ENCODE measurements at places on chromosomes 12 and 14.
A peak's percentile ranks its signal among the peaks of the same experiment; 100 is the strongest.

DNA sequence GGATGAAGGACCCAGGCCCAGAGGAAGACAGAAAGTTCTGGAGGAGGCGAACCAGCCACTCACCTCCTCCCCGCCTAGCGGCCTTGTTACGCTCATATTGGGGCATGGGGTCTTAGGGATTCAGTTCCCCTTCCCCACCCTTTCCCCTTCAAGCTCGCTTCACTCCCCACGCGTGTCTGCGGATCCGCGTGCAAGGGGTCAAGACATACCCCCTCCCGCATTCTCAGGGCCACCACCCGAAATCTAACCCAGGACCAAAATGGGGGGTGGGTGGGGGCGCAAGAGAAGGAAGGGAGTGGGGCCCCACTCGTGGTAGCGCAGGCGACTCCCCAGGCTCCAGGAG is 584 bp upstream of the RFX4 start:
- DNase-seq = no peak

DNA sequence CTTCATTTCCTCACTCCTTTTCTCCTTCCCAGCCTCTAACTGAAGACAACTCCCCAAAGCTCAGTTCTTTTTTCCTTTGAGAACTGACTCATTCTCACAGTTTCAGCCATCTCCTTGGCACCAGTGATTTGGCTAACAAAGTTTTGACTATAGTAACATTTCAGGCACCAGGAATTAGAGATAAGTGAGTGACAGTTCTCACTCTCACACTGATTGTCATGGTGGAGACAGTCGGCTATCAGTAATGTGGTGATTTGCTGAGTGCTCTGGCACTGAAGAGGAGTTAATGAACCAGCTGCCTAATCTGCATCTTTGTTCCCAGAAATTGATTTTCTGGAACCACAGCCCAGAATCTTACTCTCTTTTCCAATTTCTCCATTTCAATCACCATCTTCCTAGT is 29.5 kb downstream of the HELB start:
- no peak for DNase-seq

- no peak for DNase-seq
These were observed 16.0 kb upstream of the CCT2 start for GRCh38 chr12:69569236-69569635.

DNA sequence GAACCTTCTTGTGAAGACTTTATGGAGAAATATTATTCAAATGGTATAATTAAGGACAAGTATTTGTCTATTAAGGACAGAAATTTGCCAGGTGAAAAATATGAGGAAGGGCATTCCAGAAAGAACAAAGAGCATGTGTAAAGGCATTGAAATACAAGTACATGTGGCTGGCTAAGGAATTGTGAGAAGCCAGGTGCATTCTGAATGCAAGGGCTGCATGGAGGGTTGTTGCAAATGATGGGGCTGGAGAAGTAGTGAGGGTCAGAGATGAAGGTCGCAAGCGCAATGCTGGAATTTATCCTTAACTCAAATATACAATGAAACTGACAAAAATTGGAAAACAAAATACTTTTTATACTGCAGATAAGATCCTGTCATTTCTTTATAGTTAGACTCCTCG is 437.7 kb downstream of the ADAMTS20 start:
- DNase-seq = no peak

DNA sequence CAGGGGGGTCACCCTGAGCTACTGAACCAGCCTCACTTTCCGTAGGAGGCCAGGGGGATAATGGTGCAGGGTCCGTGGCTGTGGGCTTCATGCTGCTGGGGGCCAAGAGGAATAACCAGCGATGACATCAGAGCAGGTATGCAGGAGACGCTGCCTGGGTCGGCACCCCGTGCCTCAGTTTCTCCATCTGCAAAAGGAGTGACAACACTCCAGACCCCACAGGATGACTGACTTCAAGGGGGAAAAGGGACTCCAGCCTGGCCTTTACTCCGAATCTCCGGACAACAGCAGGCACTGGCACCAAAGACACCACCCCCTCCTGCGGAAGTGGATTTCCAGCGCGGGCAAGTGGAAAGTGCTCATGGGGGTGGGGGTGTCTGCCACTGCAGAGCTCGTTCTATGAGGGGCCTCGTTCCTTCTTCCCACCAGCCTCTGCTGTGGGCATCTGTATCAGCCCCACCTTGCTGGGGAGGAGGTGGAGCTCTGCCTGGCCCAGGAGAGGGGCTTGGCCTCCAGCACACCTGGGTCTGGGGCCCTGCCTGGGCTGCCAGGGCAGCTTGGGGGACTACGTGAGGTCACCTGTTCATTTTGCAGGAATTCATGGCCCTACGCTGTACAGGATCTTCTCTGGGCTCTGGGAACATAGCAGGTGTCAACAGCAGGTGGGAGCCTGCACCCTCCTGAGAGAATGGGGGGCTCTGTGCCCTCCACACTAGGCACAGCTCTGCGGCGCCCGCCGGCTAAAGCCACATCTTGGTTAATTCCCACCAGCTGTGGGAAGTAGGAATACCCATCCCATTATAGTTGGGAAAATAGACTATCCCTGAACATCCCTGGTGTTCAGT is 216.6 kb upstream of the C14orf180 start:
- no peak for DNase-seq

- DNase-seq = no peak
These were observed 37.3 kb downstream of the KCNA5 start for GRCh38 chr12:5081016-5081415.

DNA sequence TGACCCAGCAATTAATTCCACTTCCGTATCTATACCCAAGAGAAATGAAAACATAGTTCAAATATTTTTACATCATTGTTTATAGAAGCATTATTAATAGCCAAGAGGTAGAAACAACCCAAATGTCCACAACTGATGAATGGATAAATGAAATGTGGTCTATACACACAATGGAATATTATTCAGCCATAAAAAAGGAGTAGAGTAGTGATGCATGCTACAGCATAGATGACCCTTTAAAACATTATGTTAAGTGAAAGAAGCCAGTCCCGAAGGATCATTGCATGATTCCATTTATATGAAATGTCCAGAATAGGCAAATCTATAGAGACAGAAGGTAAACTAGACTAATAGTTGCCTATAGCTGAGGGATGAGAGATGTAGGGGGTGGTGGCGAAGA is 29.3 kb downstream of the TGFB3 start:
- no peak for DNase-seq

- DNase-seq = no peak
These were observed 5.7 kb upstream of the VDR start for GRCh38 chr12:47910486-47910885.

DNA sequence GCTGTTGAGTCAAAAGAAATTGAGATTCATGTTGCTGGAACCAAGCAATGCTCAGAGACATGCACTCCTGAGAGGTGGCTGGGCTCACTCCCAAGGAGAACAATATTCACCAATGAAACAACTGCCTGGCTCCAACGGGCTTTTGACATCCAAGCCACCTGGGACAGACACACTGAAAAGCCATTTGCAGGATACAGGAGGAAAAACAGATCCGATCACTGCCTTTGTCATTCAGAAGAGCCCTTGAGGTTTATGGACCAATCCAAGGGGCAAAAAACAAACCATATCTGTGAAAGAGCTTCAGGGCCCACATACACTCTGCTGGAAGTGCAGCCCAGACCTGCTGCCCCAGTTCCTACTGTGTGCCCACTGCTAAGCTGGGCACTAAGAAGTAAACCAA is 277.5 kb downstream of the NUAK1 start:
- DNase-seq = no peak

DNA sequence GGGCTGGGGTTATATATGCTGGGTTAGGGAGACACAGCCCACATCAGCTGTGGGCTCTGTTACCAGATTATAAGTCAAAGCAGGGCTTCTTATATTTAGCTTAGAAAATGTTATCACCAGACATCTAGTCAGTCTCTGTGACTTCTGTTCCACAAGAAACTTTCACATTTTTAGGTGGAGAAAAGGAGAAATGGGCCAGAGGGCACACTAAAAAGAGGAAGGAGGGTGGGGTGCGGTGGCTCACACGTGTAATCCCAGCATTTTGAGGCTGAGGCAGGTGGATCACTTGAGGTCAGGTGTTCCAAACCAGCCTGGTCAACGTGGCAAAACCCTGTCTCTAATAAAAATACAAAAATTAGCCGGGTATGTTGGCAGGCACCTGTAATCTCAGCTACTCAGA is 28.0 kb upstream of the SLC38A1 start:
- no peak for DNase-seq

DNA sequence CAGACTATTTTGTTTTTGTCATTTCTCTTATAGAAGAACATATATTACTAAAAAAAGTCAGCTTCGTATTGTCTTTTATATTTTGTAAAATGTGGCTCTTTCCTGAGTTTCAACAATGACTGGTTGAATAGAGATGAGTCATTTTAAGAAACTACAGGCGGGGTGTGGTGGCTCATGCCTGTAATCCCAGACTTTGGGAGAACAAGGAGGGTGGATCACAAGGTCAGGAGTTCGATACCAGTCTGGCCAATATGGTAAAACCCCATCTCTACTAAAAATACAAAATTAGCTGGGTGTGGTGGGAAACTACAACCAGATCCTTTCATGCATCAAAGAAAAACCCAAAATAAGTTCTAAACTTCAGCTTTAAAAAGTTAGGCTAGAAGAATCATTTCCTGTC is 28.8 kb downstream of the HECTD4 start:
- peak; percentile 34 for DNase-seq

DNA sequence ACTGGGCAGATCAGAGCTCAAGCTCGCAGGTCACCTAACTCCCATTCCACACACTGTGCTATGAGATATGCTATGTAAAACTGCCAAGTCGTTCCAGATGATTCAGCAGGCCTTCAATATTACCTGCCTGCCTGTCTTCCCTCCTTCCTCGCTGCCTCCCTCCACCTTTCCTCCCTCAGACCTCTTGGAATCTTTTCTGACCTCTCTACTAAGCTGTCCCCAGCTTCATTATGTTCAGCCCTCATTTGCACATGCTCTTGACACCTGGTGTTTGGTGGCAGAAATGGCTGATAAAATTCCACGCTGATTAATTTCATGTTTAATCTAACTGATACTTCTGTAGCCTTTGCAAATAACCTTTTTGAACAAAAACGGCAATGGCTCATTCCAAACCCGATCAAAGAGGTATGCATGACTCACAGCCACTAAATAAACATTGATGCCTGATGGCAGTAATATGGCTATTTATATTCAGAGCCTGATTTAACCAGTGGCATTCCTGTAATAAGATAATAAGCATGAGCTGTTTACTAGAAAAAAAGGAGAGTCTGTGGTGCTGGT is 130.8 kb upstream of the EGLN3 start:
- no peak for DNase-seq

- DNase-seq = peak; percentile 75
These were observed at the start of gene RHOF for GRCh38 chr12:121793440-121793837. Gene RHOF (minus strand): TSS chr12:121793688. CDS start chr12:121793633, 55 bp downstream.

GRCh38 chr12:93766796-93767523 is 89.8 kb downstream of the CRADD start:
- DNase-seq = peak; percentile 82

GRCh38 chr12:62724285-62724684 is 210.7 kb downstream of the PPM1H start:
- DNase-seq = no peak

- DNase-seq = no peak
These were observed 49.6 kb downstream of the NT5DC3 start for GRCh38 chr12:103791350-103791920.

DNA sequence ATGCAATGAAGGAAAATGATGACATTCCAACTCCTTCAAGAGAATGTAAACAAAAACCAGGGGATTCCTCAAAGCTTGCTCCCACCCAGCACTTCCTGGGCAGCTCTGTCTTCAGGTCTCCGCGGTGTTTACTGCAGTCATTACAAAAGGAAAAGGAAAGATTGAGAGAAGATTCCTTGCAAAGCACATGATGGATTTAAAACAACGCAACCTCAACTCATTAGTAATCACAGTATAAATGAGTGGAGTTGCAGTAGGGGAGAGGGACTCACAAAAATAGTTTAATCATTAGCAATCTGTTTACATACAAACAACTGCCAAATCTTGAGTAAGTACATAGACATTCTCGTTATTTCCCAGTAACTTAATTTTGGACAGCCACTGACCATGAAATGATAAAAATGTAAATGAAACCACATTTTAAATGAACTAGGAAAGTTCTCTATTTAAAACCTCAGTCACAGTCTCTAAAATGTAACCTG is 49.7 kb upstream of the OVCH1 start:
- DNase-seq = no peak

DNA sequence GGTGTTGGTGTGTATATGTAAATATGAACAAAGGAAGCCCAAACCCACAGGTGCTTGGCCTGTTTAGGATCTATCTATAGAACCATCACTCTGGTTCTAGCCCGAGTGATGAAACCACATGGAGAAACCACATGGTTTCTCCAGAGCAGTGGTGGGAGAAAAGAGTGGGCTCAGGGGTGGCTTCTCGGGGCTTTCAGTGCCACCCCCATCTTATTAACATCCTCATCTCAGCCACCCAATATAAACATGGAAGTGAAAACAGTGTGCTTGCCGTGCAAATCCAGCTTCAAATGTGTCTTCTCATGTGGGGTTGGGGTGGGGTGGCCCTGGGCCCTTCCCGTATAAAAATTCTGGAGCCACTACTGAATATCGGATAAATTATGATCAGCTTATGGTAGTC is 109.0 kb downstream of the STAB2 start:
- no peak for DNase-seq

- DNase-seq = peak; percentile 8
These were observed 88.2 kb downstream of the TMX1 start for GRCh38 chr14:51328064-51328771.

- no peak for DNase-seq
These were observed 61.3 kb downstream of the C12orf50 start for GRCh38 chr12:87967871-87968270.

GRCh38 chr14:91388551-91388975 is 29.1 kb downstream of the CCDC88C start:
- no peak for DNase-seq

- peak; percentile 30 for DNase-seq
These were observed 59.6 kb upstream of the ACTN1 start for GRCh38 chr14:69038455-69039287.

- no peak for DNase-seq
These were observed 1082.5 kb downstream of the BCL11B start for GRCh38 chr14:98189511-98189910.

GRCh38 chr14:61927520-61927919 is 165.3 kb downstream of the SNAPC1 start:
- DNase-seq = no peak

DNA sequence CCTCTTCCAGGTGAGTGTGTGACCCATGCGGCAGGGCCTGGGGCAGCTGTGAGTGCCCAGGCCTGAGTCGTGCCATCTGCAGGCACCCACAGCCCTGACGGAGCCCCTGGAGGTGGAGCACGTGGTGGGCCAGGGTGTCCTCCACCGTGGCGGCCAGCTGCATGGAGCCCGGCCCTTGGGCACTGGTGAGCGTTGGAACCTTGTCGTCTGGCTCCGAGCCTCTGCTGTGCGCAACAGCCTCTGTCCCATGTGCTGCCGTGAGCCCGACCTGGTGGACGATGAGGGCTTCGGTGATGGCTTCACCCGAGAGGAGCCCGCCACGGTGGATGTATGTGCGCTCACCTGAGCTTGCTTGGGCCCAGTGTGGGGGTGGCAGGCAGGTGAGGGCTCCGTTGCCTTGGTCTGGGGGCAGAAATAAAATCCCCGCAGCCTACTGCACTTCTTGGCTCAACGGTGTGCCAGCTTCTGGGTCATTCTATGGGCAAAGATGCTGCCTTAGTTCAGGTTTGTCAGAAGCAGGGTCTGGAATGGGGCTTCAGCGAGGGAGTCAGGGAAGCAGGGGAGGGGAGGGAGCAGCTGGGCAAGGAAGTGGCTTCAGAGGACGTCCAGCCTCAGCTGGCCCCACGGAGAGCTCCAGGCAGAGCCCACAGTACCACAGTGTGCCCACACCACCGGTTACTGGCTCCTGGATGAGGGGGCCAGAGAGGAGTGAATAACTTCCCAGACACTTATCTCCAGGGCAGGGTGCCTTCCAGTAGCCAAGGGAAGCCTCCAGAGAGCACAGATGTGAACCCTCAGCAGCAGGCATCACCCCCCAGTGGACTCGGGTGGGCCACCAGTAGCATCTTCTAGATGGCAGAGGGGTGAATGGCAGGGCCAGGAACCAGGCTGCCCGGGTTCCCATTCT is 1.2 kb upstream of the ARL6IP4 start:
- DNase-seq = no peak
